ENCODE measurements at places on chromosomes 12 and 14.

GRCh38 chr12:81245907-81246570 lies 168.2 kb downstream of the ACSS3 start:
- no peak for DNase-seq

DNA sequence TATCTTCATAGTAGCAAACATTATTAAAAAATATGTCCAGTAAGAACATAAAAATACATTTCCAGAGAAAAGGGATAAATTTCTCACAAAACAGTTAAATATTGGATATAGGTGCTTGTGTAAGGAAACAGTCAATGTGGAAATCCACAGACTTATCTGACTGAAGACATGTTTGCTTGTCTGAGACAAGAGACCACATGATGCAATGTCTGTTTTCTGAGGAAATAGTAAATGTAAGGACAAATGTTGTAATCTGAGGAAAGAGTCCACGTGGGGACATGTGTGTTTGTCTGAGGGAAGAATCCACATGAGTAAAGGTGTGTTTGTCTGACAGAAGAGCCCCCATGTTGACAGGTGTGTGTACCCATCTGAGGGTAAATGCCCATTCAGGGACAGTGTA lies 1093.2 kb downstream of the TMEM121 start:
- DNase-seq: no peak

- no peak for DNase-seq
These were observed 106.4 kb downstream of the ARF6 start for GRCh38 chr14:49999146-49999761.

DNA sequence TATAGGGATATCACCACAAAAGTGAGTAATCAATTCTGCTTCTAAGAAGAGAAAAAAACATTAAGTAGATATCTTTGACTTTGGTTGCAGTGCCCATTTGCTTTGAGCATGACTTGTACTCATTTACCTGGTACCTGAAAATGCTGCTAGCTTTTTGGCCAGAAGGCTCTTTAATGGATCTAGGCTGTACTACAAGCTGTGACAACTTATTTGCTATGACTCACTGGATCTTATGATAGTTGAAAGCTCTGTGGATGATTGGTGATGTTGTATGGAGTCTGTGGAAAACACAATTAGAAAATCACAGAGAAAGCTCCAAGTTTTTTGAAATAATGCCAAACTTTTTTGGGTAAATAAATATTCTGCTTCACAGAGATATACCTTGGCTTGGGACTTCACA lies 960.9 kb upstream of the FBXO33 start:
- DNase-seq: no peak

GRCh38 chr12:105485321-105485910 lies 154.9 kb downstream of the C12orf75 start:
- DNase-seq: no peak

DNA sequence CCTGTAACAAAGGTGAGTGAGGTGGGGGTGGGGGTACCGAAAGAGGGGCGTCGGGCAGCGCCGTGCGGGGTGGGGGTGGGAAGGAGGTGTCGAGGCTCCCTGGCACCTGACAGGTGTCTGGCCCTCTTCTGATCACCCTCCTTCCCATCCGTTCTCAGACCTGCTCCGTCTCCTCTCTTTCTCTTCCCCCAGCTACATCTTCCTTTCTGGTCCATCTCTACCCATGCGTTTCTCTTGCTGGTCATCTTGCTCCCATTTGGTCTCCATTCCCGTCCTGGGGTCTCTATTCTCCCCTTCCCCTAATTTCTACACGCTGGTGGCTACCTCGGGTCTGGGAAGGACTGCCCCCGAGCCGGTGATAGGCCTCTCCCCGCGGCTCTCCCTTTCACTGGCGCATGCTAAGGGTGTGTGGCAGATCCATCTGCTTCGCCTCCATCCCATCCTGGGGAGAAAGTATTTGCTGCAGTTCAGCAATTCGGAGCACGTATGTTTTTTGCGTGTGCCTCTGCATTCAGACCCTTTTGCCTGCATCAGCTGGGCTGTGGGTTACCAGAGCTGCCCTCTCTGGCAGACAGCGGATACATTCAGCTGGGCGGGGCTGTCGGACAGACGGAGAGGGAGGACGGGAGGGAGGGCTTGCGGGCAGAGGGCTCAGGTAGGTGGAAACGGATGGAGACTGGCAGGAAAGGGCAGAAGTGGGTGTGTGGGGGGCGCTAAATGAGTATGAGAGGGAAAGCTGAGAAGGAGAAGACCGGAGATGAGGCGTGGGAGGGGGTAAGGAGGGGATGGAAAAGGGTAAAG lies 730 bp downstream of the CLSTN3 start:
- DNase-seq: no peak

GRCh38 chr14:96139879-96140278 lies 64.8 kb upstream of the BDKRB2 start:
- DNase-seq: no peak

Measured in right renal cortex interstitium (tissue), 3 donors.